Effector memory CD8-positive, alpha-beta T cell (primary cell): ENCODE measurements at places on chromosomes 4 and X.
A peak's percentile ranks its signal among the peaks of the same experiment; 100 is the strongest.

- no peak for DNase-seq
Measured at GRCh38 chr4:184074677-184075388, 142.8 kb downstream of the ENPP6 start.

- DNase-seq = peak; percentile 20
Measured at GRCh38 chr4:180664766-180665368, 1578.3 kb upstream of the TENM3 start.

- DNase-seq = no peak
Measured at GRCh38 chrX:46279214-46279924, 265.9 kb downstream of the ZNF674 start.

GRCh38 chr4:140691369-140691768, 64.8 kb downstream of the TBC1D9 start:
- no peak for DNase-seq

DNA sequence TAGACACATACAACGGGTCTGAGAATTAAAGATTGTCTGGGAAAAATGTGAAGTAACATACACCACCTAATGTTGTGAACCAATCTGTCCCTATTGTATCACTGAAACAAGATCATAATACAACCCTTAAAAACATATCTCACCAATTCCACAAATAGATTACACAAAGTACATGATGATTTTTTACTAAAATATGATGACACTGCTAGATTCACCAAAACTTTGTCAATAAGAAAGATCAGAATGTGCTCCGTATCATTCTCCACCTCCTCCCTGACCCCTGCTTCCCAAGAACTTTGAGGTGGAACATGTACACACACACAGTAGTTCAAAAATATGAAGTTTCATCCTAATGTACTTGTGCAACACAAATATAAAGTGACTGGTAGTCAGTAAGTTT, 862.0 kb downstream of the PCDH18 start:
- no peak for DNase-seq

- DNase-seq = no peak
Measured at GRCh38 chr4:88059766-88060165, 52.3 kb downstream of the PKD2 start.

- DNase-seq = no peak
Measured at GRCh38 chr4:95367824-95368223, 180.9 kb downstream of the UNC5C start.

- no peak for DNase-seq
Measured at GRCh38 chr4:186563761-186564160, 8.4 kb upstream of the MTNR1A start.

GRCh38 chr4:113467581-113467980, 294.0 kb downstream of the CAMK2D start:
- DNase-seq = no peak

- DNase-seq = no peak
Measured at GRCh38 chrX:4825550-4825949, 1112.1 kb upstream of the PRKX start.

DNA sequence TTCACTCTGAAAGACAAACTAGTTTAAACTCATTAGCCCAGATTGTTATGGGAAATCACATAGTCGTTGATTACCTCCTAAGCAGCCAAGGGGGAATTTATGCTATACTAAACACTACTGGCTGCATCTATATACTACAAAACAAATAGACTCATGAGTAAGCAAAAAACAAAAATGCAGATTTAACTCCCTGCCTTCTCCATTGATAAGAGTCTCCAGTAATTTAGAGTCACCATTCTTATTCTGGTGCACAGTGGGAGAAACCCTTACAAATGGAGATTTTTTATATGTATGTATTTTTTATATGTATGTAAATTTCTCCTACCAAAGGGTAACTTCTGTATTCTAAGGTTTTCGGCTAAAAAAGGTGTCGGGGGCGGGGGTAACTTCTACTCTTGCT, 126.6 kb downstream of the PLS3 start:
- no peak for DNase-seq

DNA sequence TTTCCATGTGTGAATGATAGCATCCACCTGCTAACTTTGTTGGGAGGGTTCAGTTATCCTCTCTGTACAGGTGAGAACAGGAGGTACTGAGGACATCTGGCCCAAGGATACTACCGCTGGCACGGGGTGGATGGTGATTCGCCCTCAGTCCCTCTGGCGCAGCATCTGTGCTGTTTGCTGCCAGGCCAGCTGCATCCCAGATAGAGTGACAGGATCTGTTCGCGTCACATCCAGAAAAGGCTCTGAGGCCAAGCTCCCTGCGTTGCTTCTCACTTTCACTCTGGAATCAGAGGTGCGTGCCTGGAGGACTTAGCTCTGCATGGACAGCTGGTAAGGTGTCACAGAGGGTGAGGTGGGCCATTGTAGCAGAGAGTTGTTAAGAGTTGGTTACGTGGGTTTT, 95.4 kb downstream of the TBL1X start:
- no peak for DNase-seq

DNA sequence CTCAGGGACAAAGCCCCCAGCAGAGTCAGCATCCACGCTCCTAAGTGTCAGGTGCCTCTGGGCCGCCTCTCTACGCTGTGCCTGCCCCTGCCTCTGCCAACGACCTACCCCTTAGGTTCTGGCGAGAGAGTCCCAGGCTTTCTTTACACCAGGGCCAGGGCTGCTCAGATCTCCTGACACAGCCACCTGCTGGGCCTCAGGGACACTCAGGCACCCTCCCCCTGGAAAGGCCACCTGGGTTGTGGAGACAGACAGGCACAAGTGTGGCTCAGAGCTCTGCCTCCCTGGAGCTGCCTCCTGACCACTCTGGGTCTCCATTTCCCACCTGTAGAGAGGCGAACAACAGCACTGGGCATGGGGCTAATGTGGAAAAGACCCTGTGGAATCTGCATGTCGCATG, 90.0 kb upstream of the ADRA2C start:
- DNase-seq = no peak

- DNase-seq = no peak
Measured at GRCh38 chr4:6885953-6886557, 23.6 kb upstream of the TBC1D14 start.

- DNase-seq = no peak
Measured at GRCh38 chr4:129490516-129490915, 394.6 kb downstream of the C4orf33 start.

- DNase-seq = no peak
Measured at GRCh38 chr4:185752872-185753271, 59.1 kb downstream of the SORBS2 start.

DNA sequence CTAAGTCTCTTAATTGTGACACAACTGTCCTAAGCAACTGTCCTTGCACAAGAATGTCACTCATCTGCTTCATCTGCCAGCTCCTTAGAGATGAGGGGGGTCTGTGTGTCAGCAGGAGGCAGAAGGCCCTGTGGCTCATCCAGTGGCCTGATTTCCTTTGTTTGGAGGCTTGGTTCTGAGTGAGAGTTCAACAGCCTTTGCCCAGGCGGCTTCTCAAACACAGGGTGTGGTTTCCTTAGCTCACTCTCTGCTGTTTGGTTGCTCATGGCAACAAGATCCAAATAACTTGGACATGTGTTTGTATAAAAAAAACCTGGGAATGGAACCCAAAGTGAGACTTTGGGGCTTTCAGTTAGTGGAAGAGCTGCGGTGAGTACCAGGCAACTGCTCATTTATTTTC, 46.6 kb downstream of the MAP7D3 start:
- peak; percentile 5 for DNase-seq

DNA sequence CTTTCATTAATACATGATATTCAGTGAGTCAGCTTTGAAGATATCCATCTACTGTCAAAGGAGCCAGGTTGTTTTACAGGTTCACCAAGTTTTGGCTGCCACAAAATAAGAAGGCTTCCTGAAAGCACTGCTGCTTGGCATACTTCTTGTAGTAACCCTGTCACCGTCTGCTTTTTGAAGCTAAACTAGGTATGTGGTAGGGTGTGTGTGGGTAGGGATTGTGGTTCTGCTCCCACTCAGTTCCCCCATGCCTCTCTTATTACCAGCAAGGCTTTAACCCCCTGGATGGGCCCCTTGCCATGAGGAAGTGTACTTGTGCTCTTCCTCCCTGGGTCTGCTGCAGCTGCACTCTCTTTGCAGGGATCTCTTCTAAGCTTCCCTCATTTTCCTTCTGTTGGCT, 191.2 kb downstream of the BANK1 start:
- no peak for DNase-seq

DNA sequence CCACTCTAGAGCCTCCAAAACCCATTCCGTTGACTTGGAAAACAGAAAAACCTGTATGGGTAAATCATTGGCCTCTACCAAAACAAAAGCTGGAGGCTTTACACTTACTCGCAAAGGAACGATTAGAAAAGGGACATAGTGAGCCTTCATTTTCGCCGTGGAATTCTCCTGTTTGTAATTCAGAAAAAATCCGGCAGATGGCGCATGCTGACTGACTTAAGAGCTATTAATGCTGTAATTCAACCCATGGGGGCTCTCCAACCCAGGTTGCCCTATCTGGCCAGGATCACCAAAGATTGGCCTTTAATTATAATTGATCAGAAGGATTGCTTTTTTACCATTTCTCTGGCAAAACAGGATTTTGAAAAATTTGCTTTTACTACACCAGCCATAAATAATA, 60.8 kb downstream of the ZNF732 start:
- DNase-seq = peak; percentile 72

DNA sequence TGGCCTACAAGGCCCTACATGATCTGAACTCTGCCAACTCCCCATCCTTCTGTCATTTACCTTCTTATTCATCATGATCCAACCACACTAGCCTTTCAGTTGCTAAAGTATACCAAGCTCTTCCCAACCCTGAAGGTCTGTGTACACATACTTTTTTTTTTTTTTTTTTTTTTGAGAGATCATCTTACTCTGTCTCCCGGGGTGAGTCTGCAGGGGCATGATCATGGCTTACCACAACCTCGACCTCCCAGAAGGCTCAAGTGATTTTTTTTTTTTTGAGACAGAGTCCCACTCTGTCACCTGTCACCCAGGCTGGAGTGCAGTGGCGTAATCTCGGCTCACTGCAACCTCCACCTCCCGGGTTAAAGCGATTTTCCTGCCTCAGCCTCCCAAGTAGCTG, 5.9 kb upstream of the UTP14A start:
- no peak for DNase-seq

DNA sequence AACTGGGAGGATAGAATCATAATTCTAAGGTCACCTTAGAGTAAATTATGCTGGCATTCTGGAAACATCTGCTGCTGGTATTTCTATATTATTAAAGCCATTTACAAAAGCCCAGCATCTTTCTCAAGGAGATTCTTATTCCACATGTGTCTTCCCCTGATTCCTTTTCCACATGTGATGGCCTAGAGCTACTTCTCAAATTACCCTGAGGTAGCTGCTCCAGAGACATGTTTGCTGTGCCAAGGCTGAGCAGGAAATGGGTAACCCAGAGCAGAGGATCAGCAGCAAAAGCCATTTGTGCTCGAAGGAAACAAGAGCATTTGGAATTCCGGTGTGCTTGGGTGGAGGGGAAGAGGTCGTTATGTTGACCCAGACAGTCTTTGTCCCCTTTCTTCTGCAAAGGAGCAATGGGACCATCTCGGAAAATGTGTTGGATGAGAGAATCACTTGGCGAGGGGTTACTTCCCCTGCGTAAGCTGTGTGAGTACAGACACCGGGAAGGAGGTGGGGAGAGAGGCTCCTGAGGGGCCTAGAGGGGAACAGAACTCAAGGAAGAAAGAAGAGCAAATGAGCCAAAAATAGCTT, 24.6 kb downstream of the TSC22D3 start:
- DNase-seq = no peak

DNA sequence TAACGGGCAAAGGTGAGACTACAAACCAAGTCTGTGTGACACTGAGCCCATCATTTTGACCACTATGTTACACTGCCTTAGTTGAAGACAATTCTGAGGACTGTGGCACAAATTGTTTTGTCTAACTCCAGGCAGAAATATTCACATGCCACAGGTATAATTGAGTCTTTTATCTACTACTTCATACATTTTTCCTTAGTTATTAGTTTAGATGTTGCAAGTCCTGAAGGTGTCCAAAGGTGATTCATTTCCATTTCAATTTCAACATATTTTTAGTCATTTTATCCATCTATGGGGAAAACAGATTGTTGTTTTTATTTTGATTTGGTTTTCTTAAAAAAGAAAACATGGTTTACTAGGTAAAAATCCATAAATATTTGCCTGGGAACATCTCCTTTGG, 341.7 kb upstream of the SMIM31 start:
- no peak for DNase-seq

DNA sequence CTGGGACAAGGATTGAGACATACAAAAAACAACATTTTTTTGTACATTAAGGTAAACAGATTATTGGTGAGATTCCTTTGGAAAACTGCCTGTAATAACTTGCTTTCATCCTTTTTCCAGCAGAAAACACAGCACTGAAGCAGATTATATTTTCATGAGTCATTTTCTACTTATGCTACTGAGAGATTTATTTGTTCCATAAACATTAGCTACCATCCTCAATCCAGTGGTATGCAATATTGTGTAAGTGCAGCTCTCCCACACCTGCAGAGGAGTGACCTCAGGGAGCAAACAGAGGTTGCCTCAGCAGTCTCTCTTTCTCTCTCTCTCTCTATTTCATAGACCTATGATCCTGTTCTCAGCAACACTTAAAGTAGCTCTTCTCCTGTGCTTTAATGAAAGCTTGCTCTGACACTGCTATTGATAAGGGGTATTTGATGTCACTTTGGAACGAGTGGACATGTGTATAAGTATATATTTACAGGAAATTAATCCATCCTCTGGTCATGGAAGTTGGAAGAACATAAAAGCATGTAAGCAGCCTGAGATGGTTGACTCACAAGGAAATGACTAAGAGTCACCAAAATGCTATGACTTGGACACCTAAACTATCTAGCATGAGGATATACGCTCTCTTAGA, 163.7 kb upstream of the SPANXC start:
- DNase-seq = no peak

DNA sequence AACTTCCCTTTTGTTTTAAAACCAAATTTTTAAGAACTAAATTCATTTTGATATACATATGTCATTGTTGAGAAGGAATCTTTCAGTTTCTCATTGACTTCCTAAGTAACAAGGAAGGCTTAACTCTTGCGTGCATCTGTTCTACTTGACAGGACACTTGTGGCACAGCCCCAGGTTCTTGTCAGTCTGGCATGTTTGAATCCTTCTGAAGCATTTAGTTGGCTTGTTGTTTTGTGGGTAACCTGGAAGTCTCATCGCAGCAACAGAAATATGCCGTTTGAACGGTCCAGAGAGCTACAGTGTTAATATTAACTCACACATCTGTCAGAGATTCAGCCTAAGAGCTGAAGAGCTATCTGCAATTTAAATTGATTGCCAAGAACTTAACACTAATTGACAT, 76.0 kb downstream of the GLRA3 start:
- no peak for DNase-seq

DNA sequence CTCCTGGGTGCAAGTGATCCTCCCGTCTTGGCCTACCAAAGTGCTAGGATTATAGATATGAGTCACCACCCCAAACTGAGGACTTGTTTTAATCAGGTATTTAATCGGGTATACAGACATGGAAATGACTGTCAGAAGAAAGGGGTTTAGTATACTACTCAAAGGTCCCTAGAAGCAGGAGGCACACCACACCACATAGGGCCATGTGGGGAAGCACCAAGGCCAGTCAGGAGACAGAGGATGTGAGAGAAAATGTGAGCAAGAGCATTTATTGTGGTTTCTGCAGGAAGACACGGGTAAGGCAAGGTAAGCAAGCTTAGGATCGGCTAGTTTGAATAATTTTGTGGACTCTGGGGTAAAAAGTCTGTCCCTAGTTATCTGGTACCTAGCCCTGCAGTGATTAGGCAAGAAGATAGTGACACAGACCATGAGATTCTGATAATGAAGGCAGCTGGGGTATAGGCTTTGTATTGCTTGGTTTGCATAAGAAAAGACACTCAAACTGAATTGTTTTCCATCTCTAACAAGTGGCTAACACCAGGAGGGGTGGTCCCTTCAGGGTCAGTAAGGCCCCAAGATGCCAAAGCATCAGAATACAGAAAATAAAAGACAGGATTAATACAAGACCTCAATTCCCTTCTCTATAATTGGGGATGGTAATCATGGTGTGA, 408.8 kb upstream of the F9 start:
- no peak for DNase-seq
